ENCODE measurements at places on chromosomes 3 and 15.

GRCh38 chr3:39106281-39106811 is 1.1 kb downstream of the GORASP1 start:
- no peak for DNase-seq

GRCh38 chr15:48603123-48603500 is 42.4 kb downstream of the FBN1 start:
- DNase-seq: no peak

GRCh38 chr15:91192690-91193377 is 92.8 kb downstream of the SV2B start:
- no peak for DNase-seq

DNA sequence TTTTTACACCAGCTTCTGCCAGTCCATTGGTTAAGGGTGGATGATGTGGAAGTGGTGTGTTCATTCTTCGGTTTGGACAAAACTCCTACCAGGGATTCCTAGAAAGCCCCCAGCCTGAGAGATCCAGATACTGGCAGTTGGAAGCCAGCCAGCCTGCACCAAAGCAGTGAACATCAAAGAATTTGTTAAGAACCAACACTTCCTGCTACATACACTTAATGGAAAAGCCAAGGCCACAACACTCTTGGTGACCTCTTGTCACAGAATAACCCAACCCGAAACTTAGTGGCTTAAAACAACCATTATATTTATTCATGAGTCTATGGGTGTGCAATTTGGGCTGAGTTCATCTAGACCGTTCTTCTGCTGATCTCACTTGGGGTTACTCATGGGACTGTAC is 42.9 kb upstream of the ADAMTS9 start:
- DNase-seq: no peak

DNA sequence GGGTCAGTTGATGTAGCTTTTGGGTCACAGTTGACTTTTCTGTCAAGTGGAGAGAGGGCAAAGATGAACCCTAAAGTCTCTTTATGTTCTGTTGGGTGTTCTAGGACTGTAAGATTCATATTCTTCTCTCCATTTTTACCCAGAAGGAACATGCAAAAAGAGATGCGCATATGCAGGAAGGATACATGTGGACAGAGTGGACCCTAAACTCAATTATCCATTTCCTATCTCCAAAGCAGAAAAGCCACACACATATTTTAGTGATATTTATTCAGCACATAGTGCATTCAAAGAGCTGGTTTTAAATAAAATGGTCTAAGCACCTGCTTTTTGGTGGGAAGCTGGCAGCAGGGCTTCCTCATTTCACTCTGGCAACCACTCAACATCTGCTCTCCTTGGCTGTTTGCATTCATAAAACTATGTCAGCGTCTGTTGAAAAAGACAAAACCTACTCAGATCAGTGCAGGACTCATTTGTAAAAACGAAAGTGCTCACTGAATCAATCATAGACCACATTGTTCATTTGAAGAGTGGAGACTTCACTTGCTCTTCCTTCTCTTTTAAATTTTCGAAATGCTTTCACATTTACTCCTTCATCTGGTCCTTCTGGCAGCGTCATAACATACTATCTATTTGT is 96.6 kb downstream of the SEMA6D start:
- no peak for DNase-seq

Measured in activated naive CD4-positive, alpha-beta T cell (primary cell).